ENCODE measurements at places on chromosomes 13 and 19.

GRCh38 chr19:16425019-16425418 lies 46.8 kb downstream of the EPS15L1 start:
- DNase-seq = no peak

- DNase-seq = no peak
Observed at GRCh38 chr13:106612688-106613087, 44.8 kb upstream of the ARGLU1 start.

DNA sequence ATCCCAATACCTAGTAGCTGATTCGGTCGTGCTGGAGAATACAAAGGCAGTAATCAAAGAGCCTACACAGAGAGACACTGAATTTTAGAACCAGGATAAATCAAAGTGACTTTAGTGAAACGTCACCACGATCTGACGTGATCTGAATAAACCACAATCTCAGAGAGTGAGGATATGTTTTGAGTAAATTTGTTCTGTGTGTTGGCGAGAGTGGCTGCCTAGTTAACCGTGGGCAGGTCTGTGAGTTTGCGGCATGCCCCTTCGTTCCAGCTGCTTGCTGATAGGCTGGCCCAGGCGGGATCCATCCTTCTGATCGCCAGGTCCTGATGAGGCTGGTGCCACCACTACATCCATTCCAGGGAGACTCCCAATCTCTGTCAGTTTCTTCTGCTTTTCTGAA lies 40.4 kb downstream of the LRCH1 start:
- no peak for DNase-seq

DNA sequence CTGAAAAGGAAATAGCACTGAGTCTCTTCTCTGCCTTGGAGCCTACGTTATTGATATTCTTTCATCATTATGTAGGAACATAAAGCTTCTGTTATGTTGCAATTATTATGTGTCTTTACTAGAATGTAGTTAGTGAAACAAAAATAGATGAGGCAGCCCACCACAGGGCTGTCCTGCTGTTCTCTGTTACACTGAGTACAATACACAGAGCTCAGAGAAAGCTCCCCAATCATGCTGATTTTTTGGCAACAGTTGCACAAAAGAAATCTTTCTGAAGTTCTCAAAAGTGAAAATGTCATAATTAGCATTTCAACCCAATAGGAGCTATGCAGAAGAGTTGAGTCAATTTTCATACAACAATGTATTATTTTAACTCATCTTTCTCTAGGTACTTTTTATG lies 119.5 kb downstream of the EFNB2 start:
- DNase-seq = no peak

- DNase-seq = no peak
Observed at GRCh38 chr19:8457209-8457608, 12.4 kb downstream of the HNRNPM start.

DNA sequence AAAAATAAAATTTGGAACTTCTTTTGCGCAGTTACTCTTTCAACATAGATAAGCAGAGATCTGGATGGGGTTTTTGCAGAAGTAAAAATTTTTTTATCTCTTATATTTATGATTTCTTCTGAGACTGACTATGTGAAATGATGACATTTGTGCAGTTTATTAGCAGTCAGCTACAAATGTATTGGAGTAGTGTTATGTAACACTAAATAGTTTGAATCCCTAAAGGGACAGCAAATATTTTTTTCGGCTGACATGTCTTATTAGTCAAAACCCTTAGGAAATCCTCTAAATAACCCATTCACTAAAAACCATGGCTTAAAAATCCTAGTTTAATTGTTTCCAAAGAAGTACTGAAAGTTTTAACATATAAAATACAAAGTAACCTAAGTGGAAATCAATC lies 48.0 kb upstream of the EDNRB start:
- DNase-seq = no peak

DNA sequence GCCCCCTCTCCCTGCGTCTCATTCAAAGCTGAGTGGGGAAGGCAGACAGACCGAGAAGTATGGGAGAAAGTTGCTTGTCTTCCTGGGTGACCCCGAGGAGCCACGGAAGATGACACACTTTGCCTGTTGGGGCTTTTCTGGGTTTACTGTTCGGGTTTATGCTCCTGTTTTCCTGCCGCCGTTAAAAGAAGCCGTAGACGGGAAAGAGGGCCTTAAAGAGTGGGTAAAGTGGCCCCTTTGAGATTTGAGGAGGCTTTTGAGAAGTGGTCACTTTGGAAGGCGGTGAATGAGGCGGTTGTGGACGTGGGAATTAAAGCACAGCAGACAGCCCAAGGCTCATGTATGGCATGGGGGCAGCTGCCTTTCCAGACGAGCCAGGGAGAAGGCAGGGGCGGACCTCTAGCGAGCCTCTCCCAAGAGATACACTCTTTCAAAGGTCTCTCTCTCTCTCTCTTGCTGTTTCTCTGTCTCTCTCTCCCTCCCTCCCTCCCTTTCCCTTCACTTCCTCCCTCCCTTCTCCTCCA lies 493 bp upstream of the LHFPL6 start:
- peak; percentile 52 for DNase-seq

Measured in ecto neural progenitor cell (in vitro differentiated cells).